ENCODE measurements at places on chromosomes 13 and 19.
A peak's percentile ranks its signal among the peaks of the same experiment; 100 is the strongest.

DNA sequence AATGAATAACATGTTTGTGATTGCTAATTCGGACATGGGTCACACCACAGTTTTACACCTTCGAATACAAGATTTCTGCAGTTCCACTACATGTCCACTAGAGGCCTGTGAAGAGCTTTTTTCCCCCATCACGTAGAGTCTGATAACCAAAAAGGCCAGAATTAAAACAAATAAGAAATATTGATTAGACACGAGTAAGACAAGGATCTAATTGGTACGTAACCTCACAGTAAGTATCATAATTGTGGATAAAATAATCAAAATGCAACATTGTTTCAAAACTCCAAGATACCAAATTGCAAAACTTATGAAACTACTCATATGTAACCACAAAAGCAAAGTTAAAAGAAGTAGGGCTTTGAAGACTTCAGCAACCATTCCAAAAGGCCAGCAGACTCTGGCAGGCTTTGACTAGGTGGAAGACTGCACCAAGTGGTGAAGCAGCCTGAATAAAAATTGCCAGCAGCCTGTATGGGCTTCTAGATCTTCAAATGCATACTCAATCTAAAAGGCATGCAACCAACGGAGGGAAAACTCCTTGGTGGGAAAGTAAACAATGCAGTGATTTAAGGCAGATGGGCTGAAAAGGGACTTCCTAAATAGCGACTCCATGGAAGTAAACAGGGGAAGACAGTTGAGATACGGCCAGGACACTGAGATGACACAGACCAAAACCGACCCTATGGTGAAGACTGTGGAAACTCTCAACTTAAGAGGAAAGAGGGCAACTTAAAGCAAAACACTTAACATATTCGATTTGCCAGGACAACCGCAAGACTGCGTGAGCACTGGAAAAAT is 56.7 kb downstream of the STARD13 start:
- no peak for DNase-seq

DNA sequence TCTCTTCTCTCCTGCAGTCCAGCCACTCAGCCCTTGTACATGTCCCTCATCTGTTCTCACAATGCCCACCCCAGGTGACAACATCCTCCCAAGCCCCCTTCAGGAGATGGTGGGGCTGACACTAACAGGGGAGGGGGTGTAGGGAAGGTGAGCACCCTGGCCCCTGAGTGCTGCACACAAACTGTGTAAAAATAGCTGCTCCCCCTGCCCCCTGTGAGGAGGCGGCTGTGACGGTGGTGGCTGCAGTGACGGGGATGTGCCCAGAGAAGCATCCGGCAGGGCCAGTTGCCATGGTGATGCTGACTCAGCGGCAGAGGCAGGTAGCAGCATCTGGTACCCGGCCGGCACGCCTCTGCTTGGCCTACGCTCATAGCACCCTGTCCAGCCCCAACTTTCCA is 13.0 kb upstream of the JUND start:
- DNase-seq: no peak

GRCh38 chr19:14544977-14545715 is 15.8 kb downstream of the TECR start:
- no peak for DNase-seq

GRCh38 chr19:44525721-44526430 is 3.6 kb downstream of the CEACAM20 start:
- no peak for DNase-seq

- no peak for DNase-seq
These were observed 57.0 kb upstream of the IPO5 start for GRCh38 chr13:97896446-97896845.

- DNase-seq: no peak
These were observed 16.9 kb upstream of the TEX29 start for GRCh38 chr13:111303559-111303958.

GRCh38 chr13:35714588-35715377 is 238.3 kb upstream of the MAB21L1 start:
- DNase-seq: no peak

GRCh38 chr19:27750391-27751043 is 1462.4 kb downstream of the UQCRFS1 start:
- DNase-seq: no peak

GRCh38 chr13:34044660-34045080 is 226.7 kb downstream of the RFC3 start:
- DNase-seq: peak; percentile 25

GRCh38 chr13:60756306-60756705 is 359.3 kb downstream of the TDRD3 start:
- DNase-seq: no peak

DNA sequence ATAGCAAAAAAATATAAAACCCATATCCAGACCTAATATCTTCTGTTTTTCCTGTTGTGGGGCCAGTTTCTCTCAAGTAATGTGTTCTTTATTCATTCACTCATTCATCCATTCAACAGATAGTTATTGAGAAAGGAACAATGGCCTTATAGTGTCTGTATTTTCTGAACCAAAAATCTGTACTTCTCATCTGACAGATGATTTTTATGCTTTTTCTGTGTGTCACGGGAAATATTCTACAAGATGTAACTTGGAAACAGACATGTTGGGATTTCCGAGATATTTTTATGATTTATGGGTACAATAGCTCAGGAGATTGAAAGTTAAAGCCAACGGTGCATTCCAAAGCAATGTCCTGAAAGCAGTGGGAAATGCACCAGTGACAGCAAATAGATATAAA is 5.7 kb downstream of the ACOD1 start:
- no peak for DNase-seq

GRCh38 chr19:16297575-16298178 is 26.9 kb upstream of the KLF2 start:
- DNase-seq: no peak

DNA sequence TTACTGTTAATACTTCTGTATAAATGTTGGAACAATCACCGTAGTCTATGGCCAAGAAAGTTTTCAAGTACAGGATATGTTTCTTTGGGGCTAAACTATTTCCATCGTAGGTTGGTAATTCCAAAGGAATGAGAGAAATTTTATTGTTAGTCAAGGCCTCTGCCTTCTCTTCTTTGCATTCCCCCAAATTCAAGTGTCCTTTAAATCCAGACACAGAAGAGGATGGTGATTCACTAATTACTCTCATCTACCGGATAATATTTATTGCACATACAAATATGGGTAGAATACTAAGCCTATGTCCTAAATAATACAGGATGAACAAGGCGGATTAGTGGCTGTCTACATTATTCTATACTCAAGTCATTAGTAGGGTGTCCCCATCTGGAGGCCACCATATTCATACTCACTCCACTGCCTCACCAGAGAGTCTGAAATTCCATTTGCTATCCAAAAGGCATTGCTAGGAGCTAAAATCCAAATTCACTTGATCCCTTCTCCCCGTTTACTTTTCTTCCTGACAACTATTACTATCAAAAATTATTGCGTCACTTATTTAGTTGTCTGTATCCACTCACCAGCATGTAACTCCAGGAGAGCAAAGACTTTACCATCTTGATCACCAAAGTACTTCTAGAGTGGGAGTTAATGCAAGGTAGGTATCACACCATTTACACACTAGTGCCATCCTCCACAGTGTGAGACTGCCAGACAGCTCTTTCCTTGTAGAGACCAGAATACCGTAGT is 82.4 kb upstream of the SGCG start:
- DNase-seq: no peak

GRCh38 chr13:71320452-71320851 is 546.6 kb downstream of the DACH1 start:
- DNase-seq: no peak
